ENCODE measurements at places on chromosomes 5 and 9. TPM values are rescaled to one million over a fixed set of nuclear protein-coding genes. Genes with fewer than 3 reads are reported as not detected.

DNA sequence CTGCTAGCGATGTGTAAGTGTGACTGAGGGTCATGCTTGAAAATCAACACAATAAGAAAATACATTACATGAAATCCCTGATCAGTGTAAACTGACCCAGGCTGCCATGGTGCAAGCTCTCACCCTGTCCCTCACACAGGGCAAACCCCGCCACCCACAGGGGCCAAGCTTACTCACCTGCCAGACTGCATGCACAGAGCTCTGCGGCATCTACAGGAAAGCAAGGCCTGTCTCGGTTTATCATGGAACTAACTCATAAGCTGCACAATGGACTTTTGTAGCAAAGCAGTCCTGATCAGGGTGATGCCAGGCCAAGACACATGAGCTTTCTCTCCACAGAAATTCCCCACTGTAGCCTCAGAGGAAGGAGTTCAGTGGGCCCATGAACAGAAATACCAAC lies 9.7 kb downstream of the IPPK start:
- DNase-seq, result no peak

DNA sequence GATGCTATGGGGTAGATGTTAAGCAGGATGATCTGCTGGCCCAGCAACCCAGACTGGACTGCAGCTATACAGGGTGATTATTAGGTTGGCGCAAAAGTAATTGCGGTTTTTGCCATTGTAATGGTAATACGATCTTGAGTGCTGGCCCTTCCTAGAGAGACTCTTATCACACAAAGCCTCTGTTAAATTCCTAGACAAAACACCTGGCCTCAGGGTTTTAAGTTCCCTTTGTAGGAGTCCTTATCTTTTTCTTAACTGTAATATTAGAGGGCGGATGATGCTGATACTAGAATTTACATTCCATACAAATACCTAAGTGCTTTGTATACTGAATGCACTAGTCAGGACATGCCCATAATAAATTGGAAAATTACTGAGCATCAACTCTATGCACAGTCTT lies 222.2 kb downstream of the NDUFS4 start:
- no peak for DNase-seq

GRCh38 chr9:20023961-20024571 lies 235.2 kb upstream of the SLC24A2 start:
- no peak for DNase-seq

GRCh38 chr5:174329738-174330137 lies 284.2 kb downstream of the NSG2 start:
- no peak for DNase-seq

ADAMTS16 gene
- total RNA-seq, result 0.31 TPM

NEUROG1 gene
- not detected for total RNA-seq

All from left colon (tissue), 2 donors.